ENCODE measurements at places on chromosomes 5 and 9.

GRCh38 chr9:34070606-34071324 is 22.1 kb upstream of the UBAP2 start:
- DNase-seq: no peak

GRCh38 chr9:138111607-138112006 is 234.0 kb downstream of the CACNA1B start:
- DNase-seq: no peak

- DNase-seq: no peak
These were observed 20.8 kb downstream of the ACER2 start for GRCh38 chr9:19429595-19429994.

DNA sequence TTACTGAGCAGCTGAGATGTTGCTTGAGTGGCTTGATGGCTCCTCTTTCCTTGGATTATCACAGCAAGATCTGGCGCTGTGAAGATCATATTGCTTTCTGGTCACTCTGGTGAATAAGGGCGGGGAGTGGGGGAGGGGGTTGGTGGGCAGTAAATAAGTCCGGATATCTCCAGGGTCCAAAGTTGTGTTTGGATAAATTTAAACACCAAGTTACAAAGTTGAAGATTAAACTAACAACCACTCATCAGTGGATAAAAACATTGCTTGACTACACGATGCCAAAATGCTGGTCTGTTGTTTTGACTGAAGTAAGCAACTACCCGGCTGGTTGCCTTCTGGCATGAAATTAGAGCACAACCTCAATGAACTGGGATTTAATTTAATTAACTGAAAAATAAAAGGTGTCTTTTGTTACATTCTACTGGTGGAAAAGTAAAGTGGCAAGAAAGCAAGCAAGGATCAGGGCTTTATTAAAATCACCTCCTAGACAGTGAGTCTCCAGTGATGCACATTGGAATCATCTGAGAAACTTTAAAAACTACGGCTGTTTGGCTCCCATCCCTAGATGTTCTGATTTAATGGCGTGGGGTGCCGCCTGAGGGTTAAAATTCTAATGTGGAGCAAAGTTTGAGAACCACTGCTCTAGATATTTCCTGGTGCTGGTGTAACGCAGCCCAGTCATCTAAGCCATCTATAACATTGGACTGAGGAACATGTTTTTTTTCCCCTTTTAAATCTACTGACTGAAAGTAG is 86.7 kb upstream of the AGXT2 start:
- no peak for DNase-seq

DNA sequence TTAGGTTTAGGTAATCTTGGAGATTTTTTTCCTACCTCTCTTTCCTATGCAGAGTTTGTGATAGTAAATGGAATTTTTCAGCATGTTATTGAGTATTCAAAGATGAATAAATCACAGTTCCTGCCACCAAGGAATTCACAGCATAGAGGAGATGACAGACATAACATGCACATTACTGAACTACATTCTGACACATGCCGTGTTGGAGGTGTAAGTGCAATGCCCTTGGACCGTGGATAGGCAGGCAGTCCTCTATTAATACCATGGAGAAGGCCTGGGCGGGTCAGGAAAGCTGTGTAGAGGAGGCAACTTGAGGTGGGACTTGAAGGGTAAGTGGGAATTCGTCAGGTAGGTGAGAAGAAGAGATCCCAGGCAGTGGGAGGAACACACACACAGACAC is 43.9 kb downstream of the MCCC2 start:
- no peak for DNase-seq

GRCh38 chr9:88733651-88734421 is 198.9 kb downstream of the NXNL2 start:
- DNase-seq: no peak

- no peak for DNase-seq
These were observed 97.4 kb upstream of the MAST4 start for GRCh38 chr5:66498791-66499207.

DNA sequence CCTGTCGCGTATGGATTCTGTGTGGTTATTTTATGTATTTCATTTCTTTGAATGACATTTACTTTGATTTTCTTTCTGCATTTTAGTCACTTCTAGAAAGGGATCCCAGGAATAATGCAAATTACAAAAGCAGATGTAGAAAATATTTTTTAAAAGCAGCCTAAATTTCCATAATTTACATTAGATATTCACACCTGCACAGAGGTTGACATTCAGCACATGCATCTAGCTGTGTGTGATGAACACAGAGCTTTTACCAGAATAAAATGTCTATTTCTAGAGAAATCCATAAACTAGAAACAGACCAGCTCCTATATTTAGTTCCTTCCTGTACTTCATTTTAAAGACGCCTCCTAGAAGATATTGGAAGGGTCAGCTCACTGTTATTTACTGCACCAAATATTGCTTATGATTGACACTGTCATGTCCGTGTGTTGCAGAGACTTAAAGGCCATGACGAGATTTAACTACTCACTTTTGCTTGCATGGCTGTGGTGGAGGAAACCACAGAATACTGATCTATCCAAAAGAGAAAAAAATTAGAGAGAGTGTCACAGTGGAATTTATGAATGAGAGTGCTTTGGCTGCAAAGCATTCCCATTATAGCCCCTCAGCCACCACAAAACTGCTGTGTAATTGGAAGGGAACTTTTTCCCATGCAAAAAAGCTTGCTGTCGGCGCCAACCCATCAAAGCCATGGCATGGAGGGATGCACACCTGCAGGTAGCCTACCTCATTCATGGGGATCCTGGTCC is 58.1 kb downstream of the EBF1 start:
- DNase-seq: no peak

- no peak for DNase-seq
These were observed 129.1 kb downstream of the MACROH2A1 start for GRCh38 chr5:135269931-135270421.

- no peak for DNase-seq
These were observed 553.0 kb upstream of the GRAMD2B start for GRCh38 chr5:125870256-125870655.

DNA sequence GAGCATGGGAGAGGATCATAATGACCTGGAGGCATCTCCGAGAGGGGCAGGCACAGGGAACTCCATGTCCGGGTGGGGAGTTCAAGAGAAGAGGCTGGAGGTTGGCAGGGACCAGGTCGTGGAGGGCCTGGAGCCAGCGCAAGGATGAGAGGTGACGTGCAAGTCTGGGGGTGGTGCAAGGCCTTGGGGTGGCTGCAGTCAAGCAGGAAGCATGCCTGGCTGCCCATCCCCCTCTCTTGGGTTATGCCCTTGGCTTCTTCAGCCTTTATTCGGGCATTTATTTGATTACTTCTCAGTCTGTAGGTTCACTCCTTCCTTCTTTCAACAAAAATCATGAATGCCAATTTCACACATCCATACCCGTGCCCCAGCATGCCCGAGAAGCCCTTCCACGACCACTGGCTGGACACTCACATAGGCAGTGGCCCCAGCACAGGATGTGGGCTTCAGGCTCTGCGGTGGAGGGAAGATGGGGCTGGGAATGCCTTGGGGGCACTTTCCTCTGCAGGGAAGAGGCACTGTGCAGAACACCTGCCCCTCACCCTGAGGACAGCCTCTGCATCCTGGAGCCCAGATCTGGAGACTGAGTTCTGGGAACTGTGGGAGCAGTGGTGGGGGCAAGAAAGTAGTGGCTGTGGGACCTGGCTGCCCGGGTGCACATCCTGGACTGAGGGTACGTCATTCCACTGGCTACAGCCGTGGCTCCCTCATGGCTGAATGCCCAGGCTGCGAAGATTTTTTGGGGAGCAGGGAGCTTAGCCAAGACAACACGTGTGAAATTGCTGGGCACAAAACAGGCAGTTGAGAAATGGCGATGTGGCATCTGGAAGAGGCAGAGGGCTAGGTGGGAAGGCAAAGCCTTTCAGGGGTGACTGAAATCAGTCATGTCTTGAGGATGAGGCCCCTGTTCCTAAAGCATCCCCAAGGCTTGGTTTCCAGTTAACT is 38.6 kb downstream of the CRB2 start:
- DNase-seq: no peak

GRCh38 chr5:111704452-111705085 is 52.4 kb downstream of the NREP start:
- DNase-seq: no peak

GRCh38 chr5:61167382-61167781 is 5.1 kb upstream of the SMIM15 start:
- DNase-seq: no peak

DNA sequence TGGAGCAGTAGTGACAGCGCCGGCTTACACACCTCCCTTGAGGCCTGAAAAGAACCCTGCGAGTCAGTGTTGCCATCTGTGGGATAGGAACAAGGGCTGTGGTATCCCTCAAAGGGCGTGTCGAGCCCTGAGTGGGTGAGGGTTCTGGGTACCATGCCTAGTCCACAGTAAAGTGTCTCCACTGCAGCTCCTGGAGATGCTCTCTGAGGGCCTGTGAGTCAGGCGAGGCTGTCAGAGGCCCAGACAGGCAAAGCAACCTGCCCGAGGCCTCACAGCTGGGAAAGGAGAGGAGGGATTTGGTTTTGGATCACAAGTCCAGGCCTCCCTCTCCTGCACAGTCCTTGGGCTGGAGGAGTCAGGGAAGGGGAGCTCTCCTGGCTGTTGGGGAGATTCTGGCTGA is 6.1 kb downstream of the PRRX2 start:
- DNase-seq: no peak

- no peak for DNase-seq
These were observed 1.1 kb upstream of the PFDN1 start for GRCh38 chr5:140303966-140304365.

GRCh38 chr9:78248635-78249034 is 12.8 kb downstream of the CEP78 start:
- no peak for DNase-seq

DNA sequence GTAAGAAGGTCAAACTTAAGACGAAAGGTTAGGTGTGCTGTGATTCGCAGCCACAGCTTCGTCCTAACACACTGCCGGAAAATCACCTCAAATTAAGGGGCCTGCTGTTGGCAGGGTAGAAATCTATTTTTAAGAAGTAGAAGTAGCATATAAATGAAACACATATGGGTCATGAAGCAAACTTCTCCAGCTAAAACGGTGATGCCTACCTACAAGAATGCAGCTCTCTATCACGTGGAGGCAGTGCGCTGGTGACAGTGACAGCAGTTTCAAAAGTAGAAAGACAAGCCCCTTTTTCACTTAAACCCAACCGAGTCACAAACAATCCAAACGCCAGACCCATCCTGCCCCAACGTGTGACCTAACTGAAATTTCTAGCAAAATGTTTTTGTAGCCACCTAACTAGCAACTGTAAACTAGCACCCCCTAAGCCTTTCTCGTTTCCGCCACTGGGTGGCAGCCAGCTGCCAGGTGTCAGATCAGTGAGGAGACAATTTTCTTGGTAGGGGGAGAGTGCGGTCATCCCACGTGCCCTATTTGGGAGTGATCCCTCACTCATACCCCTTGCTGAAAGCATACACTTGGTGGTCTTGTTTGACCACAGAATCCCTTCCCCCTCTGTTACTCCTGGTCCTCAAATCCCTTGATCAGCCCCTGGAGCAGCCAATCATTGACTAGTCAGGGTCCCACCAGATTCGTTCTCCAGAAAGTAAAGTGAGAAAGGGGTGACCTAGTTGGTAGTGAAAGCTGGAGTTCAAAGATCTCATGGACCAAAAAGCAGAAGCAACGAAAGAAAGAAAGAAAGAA is 71.8 kb upstream of the MAMDC2 start:
- no peak for DNase-seq

DNA sequence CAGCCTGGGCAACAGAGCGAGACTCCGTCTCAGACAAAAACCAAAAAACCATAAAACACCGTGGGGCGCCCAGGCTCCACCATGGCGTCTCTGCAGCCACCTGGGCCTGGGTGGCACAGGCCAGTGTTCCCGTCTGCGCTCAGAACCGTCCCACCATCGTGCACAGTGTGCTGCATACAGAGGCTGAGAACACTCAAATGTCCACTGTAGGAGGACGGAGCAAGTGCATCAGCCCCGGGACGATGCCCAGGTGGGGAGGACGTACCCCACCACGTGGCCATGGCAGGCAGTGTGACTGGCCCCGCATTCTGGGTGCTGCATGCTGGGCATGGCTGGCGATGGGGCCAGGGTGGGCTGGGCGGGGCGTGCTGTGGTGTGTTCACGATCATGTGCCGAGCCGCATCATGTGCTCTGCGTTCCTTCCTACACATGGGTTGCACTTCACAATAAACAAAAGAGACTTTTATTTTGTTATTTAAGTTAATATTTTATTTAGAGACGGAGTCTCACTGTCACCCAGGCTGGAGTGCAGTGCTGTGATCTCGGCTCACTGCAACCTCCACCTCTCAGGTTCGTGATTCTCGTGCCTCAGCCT is 37.8 kb downstream of the EXD3 start:
- no peak for DNase-seq

DNA sequence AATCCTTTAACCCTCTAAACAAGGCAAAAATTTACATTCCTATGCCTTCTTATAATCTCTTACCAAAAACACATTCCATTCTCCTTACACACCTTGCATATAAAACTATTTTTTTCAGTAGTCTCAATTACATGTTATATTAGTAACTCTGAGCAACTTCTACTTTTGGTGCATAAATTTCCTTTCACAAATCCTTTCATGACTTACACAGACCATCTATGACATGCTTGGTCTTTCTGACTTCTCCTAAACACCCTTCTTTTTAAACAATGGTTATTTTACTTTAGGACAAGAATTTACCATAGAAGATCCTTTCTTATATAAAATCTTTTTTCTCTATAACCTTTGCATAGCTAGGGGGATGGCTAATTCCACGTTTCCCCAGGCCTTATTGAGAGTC is 208.0 kb upstream of the ARRDC3 start:
- DNase-seq: no peak

DNA sequence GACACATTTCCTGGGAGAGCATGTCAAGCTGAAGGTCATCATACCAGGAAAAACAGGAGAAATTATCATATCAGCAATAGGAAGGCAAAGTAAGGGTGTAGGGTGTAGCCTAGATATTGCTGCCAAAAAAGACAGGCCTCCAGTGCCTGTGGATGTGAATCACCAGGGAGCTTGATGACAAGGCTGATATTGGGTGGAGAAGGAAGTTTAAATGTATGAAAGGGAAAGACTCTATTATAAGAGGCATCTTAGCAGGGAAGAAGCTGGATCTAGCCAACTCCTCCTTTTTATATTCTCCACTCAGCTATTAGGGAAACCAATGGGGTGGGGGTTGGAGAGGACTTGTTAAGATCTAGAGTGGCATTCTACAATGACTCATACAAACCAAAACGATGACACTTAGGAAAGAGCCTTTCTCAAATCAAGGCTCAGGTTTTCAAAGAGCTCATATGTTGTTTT is 13.4 kb upstream of the TXNDC8 start:
- DNase-seq: no peak

Data from SIG-M5 (cell line).